ENCODE measurements at places on chromosomes 11 and 22.

DNA sequence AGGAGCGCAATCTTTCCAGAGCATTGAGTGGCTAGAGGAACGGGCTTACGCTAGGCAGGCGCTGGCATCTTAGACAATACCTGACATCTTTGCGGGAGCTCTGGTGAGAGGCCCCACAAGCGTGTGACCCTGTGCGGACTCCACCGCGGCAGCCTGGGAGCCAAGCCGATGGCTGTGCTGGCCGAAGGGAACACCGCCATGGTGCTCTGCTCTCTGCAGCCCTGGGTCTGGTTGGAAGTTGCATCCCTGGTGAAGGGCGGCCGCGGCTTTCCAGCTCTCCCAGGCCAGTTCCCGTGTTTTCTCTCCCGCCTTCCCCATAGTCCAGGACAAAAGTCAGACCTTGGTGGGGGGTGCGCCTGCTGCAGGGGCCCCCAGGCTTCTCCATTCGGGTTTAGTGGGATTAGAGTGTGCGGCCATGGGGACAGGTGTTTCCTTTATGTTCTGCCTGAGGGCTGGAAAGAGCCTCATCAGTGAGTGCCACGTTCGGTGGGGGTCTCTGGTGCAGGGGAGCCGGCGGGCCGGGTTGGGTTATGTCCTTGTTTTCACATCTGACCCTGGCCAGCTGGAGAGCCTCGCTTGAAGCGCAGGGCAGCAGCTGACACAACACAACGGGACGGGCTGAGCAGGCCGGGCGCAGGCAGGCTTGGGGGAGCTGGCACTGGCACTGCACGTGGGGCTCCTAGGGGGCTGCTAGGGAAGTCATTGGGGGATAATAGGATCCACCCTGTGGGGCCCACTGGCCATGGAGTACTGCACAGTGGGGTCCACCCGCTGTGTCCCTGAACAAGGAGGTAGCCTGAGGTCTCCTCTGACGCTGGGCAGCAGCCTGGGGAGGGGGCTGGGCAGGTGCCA is 94.8 kb downstream of the KCNQ1 start:
- DNase-seq: no peak

GRCh38 chr11:93655047-93655446 is 6.4 kb upstream of the CEP295 start:
- no peak for DNase-seq

- no peak for DNase-seq
These were observed 171.2 kb upstream of the ZBED5 start for GRCh38 chr11:11029027-11029426.

DNA sequence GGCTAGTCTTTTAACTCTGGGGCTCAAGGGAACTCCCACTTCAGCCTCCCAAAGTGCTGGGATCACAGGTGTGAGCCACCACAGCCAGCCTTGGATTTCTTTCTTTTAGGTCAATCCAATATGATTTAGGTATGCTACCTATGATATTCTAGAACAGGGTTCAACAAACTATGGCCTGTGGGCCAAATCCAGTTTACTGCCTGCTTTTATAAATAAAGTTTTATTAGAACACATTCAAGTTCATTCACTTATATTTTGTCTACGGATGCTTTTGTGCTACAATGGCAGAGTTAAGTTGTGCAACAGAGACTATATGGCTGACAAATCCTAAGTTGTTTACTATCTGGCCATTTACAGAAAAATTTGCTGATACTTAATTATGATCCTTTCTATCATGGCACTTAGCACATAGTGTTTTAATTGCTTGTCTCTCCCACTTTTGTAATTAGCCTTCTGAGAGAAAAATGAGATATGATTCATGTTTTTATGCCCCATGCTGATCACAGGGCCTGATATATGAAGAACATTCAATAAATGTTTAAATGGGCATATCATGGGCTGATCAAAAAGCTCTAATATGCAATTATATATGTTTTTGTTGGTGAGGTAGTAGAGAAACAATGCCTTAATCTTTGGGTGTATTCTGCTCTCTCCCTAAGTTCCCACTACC is 109.6 kb downstream of the STIM1 start:
- DNase-seq: no peak

- DNase-seq: no peak
These were observed 16.7 kb upstream of the TXNRD2 start for GRCh38 chr22:19958083-19959042.

DNA sequence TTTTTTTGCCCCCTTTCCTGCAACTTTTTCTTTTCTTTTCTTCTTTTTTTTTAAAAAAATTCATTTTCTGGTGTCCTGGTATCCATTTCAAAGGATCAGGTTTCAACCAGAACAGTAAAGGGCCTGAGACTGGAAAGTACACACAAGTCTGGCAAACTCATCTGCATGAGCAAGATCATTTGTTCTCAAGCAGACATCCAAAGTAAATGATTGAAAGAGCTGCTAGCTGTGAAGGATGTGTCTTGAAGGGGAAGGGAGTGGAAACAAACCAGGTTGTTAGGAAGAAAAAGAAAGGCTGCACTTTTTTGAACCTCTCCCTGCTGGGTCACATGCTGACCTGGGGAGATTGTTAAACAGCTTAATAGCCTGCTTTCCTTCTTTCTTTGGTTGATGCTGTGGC is 5.3 kb downstream of the YAP1 start:
- no peak for DNase-seq

- no peak for DNase-seq
These were observed 759 bp downstream of the ROBO4 start for GRCh38 chr11:124896821-124897391.

DNA sequence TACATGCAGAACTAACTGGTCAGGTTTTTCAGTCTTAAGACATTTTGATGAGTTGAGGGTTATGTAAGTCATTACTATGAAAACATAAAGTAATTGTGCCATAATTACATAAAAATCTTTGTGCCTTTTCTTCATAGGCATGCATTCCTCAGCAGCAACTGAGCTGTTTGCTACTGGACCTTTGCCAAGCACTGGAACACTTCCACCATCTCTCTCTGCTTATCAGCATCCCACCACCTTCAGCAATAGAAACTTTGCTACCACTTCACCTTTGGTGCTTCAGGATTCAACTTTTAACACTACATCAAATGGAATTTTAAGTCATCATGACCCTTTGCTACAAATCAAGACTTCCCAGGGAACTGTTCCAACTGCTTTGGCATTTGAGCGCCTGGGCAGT is 39.0 kb downstream of the QSER1 start:
- no peak for DNase-seq

DNA sequence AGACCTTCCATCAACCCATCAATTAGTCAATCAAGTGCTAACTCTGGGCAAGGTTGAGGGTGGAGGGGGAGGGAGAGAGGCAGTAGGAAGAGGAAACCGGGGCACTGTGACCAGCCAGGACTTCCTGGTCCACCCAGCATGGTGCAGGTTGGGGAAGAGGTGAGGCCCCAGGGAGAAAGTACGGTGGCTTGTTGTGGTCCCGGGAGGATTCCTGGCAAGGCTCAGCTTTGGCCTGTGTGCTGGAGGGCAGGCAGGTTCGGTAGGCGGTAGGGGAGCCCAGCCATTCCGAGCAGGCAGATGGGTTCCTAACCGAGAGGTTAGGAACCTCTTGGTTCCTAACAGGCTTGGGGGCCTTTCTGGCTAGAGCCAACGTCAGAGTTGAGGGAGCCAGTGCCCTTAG is 10.8 kb downstream of the ST14 start:
- no peak for DNase-seq

DNA sequence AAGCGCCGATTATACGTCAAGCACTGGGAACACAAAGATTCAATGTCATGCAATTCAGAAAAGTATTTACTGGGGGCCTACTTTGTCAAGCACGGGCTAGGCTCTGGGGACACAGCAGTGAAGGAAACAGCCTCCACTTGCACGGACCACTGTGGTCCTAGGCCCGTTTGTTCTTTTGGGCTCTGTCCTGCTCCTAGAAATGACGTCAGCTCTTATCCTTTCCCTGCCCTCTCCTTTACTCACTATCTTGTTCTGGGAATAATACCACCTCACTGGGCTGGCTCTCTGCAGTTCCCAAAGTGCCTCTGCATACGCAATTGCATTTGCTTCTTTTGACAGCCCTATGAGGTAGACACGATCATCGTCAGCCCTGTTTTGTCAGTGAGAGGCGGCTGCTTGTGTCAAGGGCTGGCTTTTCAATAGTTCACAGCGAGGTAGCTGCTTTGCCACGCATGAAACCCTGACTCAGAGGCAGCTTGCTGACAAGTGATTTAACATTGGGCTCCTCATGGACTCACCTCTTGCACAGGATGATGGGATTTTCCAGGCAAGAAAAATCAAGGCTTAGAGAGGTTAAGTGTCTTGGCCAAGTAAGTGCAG is 22.9 kb upstream of the IGSF22 start:
- DNase-seq: no peak
